ENCODE measurements at places on chromosomes 11 and 22. TPM values are rescaled to one million over a fixed set of nuclear protein-coding genes. Genes with fewer than 3 reads are reported as not detected.

DNA sequence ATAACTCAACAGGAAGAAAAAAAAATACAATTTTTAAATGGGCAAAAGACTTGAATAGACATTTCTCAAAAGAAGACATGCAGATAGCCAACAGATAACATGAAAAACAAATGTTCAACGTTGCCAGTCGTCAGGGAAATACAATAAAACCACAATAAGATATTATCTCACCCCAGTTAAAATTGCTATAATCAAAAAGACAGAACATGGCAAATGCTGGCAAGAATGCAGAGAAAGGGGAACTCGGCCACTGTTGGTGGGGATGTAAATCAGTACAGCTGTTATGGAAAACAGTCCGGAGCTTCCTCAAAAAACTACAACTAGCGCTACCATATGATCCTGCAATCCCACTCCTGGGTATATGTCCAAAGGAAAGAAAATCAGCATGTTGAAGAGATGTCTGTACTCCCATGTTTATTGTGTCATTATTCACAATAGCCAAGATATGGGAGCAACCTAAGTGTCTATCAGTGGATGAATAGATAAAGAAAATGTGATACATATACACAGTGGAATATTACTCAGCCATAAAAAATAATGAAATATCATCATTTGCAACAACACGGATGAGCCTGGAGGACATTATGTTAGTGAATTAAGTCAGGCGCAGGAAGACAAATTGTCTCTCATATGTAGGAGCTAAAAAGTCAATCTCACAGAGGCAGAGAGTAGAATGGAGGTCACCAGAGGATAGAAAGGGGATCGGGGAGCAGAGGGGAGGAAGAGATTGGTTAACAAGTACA is 12.2 kb upstream of the CYTH4 start:
- H3K27ac ChIP-seq: no peak overlapping the region
- H3K36me3 ChIP-seq: no peaks in the 10 kb centered on the region
- H3K4me3 ChIP-seq: no peak overlapping the region
- no peaks in the 10 kb centered on the region for H3K27me3 ChIP-seq
- peaks cover 13% of the 10 kb centered on the region for H3K4me1 ChIP-seq

- DNase-seq: peak; percentile 59
- H3K27ac ChIP-seq: no peak overlapping the region
- H3K4me3 ChIP-seq: no peak overlapping the region
Measured at GRCh38 chr11:19557720-19558140, 154.9 kb upstream of the NAV2 start.

- H3K27ac ChIP-seq: no peak overlapping the region
- no peaks in the 10 kb centered on the region for H3K4me1 ChIP-seq
- H3K27me3 ChIP-seq: no peaks in the 10 kb centered on the region
Measured at GRCh38 chr11:88068848-88069554, 106.2 kb downstream of the RAB38 start.

GRCh38 chr22:17475318-17476230 is 87.7 kb upstream of the SLC25A18 start:
- H3K27me3 ChIP-seq: peaks cover 89% of the 10 kb centered on the region
- H3K4me1 ChIP-seq: no peaks in the 10 kb centered on the region
- no peaks in the 10 kb centered on the region for H3K36me3 ChIP-seq
- no peak overlapping the region for H3K27ac ChIP-seq
- H3K4me3 ChIP-seq: no peak overlapping the region
- DNase-seq: no peak

- H3K27ac ChIP-seq: no peak overlapping the region
- H3K36me3 ChIP-seq: no peaks in the 10 kb centered on the region
- H3K4me1 ChIP-seq: no peaks in the 10 kb centered on the region
- no peak overlapping the region for H3K4me3 ChIP-seq
- no peak for DNase-seq
Measured at GRCh38 chr11:57057561-57057960, 68.8 kb downstream of the OR5AK2 start.

DNA sequence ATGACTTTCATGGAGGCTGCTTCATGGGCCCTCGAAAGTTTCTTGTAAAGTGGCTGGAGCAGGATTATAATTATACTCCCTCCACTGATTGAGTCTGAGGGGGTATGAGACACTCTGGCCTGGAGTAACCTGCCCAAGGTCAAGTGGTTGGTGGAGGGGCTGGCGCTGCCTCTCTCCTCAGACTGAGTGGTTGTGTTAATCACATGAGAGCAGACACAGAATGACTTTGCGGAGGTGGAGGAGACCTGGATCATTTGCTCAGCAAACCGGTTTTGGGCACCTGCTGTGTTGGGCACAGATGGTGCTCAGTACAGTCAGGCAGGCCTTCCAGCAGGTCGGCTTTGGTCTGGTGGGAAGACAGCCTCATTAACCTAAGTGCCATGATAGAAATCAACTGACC is 11.8 kb downstream of the BCR start:
- no peak overlapping the region for H3K4me3 ChIP-seq
- H3K36me3 ChIP-seq: no peaks in the 10 kb centered on the region
- H3K27ac ChIP-seq: peak overlapping the region; percentile 58
- peak; percentile 47 for DNase-seq
- no peaks in the 10 kb centered on the region for H3K27me3 ChIP-seq

DNA sequence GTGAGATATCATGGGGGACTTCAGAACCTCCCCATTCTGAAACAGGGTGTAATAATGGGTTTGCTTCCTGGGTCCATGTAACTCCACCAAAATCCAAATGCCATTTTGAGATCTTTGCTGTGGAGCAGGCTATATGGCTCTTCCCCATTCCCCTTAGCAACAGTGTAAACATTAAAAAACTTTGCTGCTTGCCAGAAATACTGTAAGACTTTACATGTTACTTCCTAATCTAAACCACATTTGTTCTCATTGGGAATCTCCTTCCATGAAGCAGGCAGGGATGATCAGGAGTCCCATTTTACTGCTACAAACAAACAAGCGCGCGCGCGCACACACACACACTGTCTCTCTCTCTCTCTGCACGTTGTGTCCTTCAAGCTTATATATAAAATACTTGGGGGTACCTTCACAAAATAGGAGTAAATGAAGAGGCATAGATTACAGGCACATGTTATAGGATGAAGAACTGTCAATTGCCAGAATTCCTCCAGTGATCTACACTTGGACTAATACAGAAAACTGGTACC is 86.5 kb downstream of the ANO3 start:
- H3K4me1 ChIP-seq: no peaks in the 10 kb centered on the region
- no peaks in the 10 kb centered on the region for H3K36me3 ChIP-seq
- H3K27me3 ChIP-seq: no peaks in the 10 kb centered on the region
- H3K27ac ChIP-seq: no peak overlapping the region
- no peak overlapping the region for H3K4me3 ChIP-seq

DNA sequence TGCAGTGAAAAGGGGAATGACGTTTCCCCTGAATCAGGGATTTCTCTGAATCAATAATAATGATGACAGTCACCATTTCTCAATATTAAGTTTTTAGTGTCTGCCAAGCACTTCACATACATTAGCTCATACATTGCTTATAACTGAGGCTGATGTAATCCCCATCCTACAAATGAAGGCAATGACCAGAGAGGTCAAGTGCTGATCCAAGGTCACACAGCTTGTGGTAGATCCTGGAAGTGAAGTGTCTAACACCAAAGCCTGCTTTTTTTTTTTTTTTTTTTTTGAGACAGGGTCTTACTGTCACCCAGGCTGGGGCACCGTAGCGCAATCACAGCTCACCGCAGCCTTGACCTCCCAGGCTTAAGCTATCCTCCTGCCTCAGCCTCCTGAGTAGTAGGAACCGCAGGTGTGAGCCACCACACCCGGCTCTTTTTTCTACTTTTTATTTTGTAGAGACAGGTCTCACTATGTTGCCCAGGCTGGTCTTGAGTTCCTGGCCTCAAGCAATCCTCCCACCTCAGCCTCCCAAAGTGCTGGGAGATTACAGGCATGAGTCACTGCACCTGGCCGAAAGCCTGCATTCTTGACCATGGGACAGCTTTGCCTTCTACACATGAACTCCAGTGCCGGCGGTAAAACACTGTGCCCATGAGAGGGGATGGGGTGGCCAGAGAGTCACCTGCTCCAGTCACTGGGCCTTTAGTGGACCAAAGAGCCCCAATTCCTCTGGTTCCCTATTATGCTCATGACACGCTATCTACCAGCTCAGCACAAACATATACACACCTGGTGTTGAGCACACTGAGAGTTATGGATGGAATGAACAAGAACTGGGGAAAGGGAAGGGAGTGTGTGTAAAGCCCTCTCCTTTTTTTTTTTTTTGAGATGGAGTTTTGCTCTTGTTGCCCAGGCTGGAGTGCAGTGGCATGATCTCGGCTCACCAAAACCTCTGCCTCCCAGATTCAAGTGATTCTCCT is 17.4 kb downstream of the ARHGAP1 start:
- H3K4me3 ChIP-seq: no peak overlapping the region
- H3K27ac ChIP-seq: no peak overlapping the region
- peak; percentile 25 for DNase-seq

- no peaks in the 10 kb centered on the region for H3K27me3 ChIP-seq
- H3K4me1 ChIP-seq: no peaks in the 10 kb centered on the region
- no peaks in the 10 kb centered on the region for H3K36me3 ChIP-seq
- no peak for DNase-seq
- no peak overlapping the region for H3K27ac ChIP-seq
Measured at GRCh38 chr22:23837911-23838680, 710 bp downstream of the DERL3 start.

DNA sequence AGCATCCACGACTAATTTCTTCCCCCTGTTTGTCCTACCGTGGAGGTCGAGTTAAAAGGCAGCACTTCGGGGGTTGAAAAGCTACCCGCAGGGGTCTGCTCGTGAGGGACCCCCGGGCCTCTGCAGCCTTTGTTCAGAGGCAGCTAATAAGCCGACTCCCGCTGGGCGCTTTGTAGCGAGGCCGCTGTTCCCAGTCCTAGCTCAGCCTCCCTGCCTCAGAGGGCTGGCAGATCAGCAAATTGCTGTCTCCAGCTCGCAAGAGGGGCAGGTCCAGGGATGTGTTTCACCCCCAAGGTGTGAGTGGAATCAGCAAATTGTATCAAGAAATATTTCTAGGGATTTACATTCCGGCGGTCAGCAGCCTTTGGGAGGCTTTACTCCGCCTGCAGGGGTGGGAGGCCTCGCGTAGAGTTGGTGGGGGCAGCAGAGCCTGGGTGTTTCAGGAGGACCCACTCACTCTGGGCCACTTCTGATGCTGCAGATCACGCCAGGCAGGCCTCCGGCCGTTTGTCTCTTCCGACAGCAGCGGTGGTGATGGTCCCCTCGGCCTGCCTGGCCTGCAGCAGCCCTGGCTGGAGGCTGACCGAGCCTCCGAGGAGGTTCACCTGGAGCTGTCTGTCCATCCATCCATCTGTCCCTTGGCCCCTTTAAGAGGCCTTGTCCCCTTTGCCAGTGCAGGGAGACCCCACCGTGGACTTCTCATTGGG is 21.6 kb upstream of the KCNQ1OT1 start:
- H3K36me3 ChIP-seq: no peaks in the 10 kb centered on the region
- H3K27me3 ChIP-seq: 0 out of 2 replicates have a peak, but pooled peaks cover 3% of the 10 kb centered on the region
- DNase-seq: no peak
- no peak overlapping the region for H3K4me3 ChIP-seq

- DNase-seq: no peak
- no peak overlapping the region for H3K4me3 ChIP-seq
- no peaks in the 10 kb centered on the region for H3K27me3 ChIP-seq
- H3K36me3 ChIP-seq: no peaks in the 10 kb centered on the region
Measured at GRCh38 chr11:94194712-94195111, 66.1 kb downstream of the PANX1 start.

The DRD4 gene
- 1.4 TPM for total RNA-seq

The TSPAN32 gene
- total RNA-seq: not detected

The TRABD gene
- 78.8 TPM for total RNA-seq

The NPTXR gene
- 23.8 TPM for total RNA-seq

The CDCA5 gene
- 97.8 TPM for total RNA-seq

The GTSE1 gene
- 64.6 TPM for total RNA-seq

All from PC-9 (cell line).